ENCODE measurements at places on chromosomes 1 and 21.

DNA sequence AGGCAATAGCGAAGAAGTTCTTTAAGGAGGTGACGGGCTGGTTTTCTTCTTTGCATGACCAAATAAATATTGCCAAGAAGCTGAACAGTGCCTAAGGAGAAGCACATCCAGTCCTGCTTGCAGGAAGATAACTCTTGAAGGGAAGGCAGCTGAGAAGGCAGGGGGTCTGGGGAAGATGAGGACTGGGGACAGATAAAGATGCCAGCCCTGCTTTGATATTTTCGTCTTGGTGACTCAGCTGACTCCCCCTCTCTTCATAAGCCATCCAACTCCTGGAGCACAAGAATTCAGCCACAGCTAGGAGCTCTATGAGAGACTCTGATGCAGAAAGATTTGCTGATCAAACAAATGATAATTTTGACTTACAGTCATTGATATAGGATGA is 3.4 kb downstream of the CFAP45 start:
- DNase-seq = no peak

GRCh38 chr1:21020151-21020550 is 156.5 kb downstream of the EIF4G3 start:
- DNase-seq = no peak

- no peak for DNase-seq
Observed at GRCh38 chr1:246680190-246680589, 44.0 kb upstream of the SCCPDH start.

- no peak for DNase-seq
Observed at GRCh38 chr1:116826818-116827606, 72.8 kb downstream of the CD2 start.

GRCh38 chr1:192696082-192696481 is 60.1 kb downstream of the RGS13 start:
- DNase-seq = no peak

DNA sequence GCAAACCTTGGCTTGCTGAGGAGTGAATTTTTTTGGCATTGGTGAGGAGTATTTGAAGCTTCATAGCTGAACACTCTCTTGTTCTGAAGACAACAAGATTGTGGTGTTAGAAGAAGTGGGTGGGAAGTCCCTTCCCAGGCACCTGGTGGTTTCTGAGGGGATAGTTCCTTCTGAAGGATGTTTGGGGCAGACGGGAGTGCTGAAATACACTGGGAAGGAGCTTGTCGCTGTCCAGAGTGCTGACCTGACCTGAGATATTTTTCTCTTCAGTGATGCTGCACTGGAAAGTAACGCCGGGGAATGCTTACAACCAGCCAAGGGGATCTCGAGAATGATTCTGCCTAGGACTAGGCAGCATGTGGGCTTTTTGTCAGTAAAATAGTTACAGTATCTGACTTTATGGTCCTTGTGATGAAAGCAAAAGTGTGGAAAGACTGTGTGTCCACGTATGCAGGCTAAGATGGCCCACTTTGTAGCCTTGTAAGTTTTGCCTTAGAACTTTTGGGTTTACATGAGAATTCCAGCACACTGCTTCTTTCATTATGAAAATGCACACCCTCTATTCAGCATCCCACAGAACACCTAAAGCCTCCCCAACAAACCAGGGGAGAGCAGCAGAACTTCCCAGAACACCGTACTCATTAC is 33.1 kb upstream of the NFASC start:
- peak; percentile 15 for DNase-seq

DNA sequence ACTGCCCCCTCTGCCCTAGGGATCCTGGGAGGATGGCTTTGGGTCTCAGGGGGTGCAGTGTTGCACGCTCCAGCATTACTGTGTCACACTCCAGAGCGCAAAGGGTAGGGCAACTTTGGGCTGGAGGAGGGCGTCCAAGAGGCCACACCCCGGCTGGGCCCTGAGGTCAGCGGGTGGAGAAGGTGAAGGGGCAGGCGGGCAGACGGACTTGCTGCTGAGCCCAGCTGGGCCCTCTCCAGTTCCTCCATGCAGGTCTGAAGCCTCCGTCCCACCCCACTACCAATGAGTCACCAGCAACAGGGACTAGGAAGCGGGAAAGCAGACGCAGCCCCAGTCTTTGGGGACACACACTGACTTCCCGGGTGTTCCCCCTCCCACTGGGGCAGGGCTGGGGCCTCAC is 116.0 kb downstream of the CASZ1 start:
- DNase-seq = no peak

- DNase-seq = no peak
Observed at GRCh38 chr1:37570528-37571334, 14.0 kb downstream of the DNALI1 start.

GRCh38 chr21:39363607-39364555 is 15.0 kb upstream of the HMGN1 start:
- DNase-seq = no peak

- no peak for DNase-seq
Observed at GRCh38 chr1:184563308-184563707, 176.5 kb downstream of the C1orf21 start.

- DNase-seq = no peak
Observed at GRCh38 chr21:44907225-44907965, 13.3 kb downstream of the ITGB2 start.

GRCh38 chr1:42737257-42737656 is 2.8 kb downstream of the CLDN19 start:
- no peak for DNase-seq

GRCh38 chr1:246725191-246725590 is 982 bp downstream of the SCCPDH start:
- no peak for DNase-seq

DNA sequence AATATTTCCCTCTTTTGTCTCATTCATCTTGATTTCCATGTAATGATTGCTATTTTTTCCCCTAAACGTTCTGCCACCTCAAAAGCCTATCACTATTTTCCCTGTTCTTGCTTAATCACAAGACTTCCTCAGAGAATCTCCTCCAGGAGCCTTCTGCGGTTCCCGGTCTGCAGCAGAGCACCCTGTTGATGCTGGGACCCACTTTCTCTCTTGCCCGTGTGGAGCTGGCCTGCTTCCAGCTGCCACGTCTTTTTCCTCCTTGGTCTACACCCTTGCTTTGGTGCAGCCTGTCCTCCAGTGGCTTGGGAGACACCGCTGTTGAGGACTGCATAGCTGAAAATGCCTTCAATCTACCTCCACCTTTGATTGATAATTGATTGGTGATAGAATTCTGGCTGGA is 70.0 kb upstream of the COA6 start:
- DNase-seq = no peak

- no peak for DNase-seq
Observed at GRCh38 chr1:43527111-43527878, 3.4 kb upstream of the PTPRF start.

DNA sequence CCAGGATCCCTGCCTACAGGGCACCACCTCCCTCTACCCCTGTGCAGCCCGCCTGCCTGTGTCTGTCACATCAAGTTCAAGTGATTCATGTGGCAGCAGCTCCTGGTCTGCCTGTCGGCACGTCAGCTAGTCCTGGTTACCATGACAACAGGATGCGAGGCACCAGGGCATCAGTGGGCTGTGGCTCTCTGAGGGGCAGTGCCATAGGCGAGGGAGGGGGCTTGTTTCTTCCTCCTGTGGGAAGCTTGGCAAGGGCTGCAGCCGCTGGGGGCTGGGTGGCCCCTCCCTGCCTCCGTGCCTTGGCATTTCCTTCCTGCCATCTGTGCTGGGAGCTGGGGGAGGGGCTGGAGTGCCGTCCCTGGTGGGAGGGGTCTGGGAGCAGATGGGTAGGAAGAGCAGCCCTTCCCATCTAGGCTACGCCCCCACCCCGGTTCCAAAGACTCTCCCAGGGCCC is 43.1 kb downstream of the FOXO6 start:
- DNase-seq = no peak

GRCh38 chr1:3028531-3029282 is 7.4 kb downstream of the ACTRT2 start:
- DNase-seq = no peak

GRCh38 chr1:163131981-163132380 is 62.8 kb downstream of the RGS4 start:
- no peak for DNase-seq

DNA sequence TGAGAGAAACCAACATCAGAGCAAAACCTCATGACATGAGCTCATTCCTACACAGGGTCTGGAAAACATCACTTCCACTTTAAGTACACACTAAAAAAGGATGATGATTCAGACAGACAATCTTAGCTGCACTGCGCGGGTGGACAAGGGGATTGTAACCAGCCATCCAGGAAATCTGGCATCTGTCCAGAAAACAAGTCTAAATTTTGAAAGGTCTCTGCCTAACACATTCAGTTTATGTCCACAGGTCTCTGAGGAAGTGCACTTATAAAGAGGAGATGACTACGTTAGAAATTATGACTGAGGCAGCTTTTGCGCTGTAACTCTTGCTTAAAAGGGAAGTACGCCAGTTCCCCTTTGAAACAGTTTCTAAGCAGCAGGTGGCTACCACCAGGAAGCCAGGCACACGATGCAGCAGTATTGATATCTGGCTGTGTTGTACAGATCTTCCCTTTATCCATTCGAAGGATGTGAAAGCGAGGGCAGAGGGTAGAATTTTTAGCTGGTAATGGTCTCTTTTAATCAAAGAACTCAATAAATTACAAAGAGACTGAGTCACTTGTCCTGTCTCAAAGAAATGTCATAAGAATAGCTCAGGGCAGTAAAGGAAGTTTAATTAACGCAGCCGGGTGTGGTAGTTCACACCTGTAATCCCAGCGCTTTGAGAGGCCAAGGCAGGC is 128.0 kb downstream of the SETD4 start:
- DNase-seq = peak; percentile 73

- DNase-seq = peak; percentile 88
Observed at GRCh38 chr1:92754000-92754718, 30.7 kb downstream of the EVI5 start.

- DNase-seq = no peak
Observed at GRCh38 chr1:27153927-27154358, 982 bp downstream of the SLC9A1 start.

DNA sequence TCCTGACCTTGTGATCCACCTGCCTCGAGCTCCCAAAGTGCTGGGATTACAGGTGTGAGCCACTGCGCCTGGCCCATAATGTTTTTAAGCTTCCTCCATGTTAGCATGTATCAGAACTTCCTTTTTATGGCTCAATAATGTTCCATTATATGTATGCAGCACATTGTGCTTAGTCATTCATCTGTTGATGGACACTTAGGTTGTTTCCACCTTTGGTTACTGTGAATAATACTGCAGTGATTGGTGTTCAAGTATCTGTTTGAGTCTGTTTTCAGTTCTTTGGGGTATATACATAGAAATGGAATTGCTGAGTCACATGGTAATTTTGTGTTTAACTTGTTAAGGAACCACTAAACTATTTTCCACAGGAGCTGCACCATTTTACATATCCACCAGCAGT is 17.7 kb downstream of the CMPK1 start:
- no peak for DNase-seq

DNA sequence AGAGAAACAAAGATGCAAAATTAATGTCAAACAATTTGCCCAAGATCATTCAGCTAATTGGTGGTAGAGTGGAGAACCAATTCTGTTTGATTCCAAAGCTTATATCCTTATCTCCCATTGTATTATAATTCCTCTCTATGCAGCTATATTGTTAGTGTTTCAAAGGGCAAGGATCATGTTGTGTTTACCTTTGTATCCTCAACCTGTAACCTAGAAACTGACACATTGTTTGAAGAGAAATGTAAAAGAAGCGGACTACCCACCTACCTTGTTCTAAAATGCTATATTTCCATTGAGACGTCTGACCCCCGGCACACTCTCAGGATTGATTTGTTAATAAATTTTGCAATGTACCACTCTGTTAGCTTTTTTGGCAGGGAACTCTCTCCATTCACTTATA is 9.3 kb downstream of the RAVER2 start:
- no peak for DNase-seq

Data from fibroblast of skin of left biceps (primary cell).